ENCODE measurements at places on chromosomes 13 and 19. TPM values are rescaled to one million over a fixed set of nuclear protein-coding genes. Genes with fewer than 3 reads are reported as not detected.

The P2RY11 gene
- 18.0 TPM for total RNA-seq

The MADCAM1 gene
- total RNA-seq = 3.0 TPM

The ATP1A3 gene
- total RNA-seq = 35.8 TPM

The ERICH4 gene
- total RNA-seq = not detected

The FUT1 gene
- 12.2 TPM for total RNA-seq

The CEACAM7 gene
- total RNA-seq = not detected

DNA sequence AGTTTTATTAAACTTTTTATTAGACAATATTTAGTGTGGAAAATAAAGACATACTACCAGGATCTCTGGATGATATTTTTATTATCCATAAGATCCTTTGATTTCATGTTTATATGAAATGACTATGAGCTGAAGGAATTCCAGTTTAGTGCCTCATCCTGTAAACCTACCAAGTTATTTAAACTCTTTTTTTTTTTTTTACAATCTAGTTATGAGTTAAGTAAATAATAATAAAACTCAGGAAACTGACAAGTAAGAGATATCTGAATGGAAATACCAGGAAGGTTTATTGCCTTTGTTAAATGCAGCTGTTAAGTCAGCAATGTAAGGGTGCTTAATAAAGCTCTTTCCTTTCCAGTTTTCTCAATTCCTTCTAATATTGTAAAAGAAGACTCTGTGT, 53.9 kb downstream of the RXFP2 start:
- H3K27me3 ChIP-seq = no peaks in the 10 kb centered on the region
- no peak overlapping the region for H3K4me3 ChIP-seq
- no peaks in the 10 kb centered on the region for H3K4me1 ChIP-seq
- no peak for DNase-seq
- H3K27ac ChIP-seq = no peak overlapping the region
- no peaks in the 10 kb centered on the region for H3K36me3 ChIP-seq

- H3K27ac ChIP-seq = no peak overlapping the region
- no peaks in the 10 kb centered on the region for H3K36me3 ChIP-seq
- H3K4me1 ChIP-seq = no peaks in the 10 kb centered on the region
Observed at GRCh38 chr13:106702505-106702904, 134.6 kb upstream of the ARGLU1 start.

GRCh38 chr13:38216181-38216580, 133.5 kb upstream of the UFM1 start:
- no peak for DNase-seq
- H3K4me3 ChIP-seq = no peak overlapping the region
- H3K36me3 ChIP-seq = no peaks in the 10 kb centered on the region
- no peaks in the 10 kb centered on the region for H3K27me3 ChIP-seq
- H3K27ac ChIP-seq = no peak overlapping the region

DNA sequence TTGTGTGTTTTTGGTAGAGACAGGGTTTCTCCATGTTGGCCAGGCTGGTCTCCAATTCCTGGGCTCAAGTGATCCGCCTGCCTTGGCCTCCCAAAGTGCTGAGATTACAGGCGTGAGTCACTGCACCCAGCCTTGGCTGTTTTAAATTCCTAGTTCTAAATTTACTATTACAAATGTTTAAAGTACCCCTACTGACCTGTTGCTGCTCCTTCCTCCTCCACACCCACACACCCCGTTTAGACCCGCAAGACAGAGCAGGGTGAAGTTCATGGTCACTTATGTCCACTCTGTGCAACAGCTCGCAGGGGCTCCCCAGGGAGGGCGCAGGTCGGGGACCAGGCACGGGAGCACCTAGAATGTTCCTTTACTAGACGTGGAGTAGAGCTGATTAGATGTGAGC, 28.7 kb downstream of the TMEM161A start:
- no peaks in the 10 kb centered on the region for H3K36me3 ChIP-seq
- no peak overlapping the region for H3K27ac ChIP-seq
- H3K4me1 ChIP-seq = peaks cover 3% of the 10 kb centered on the region
- H3K27me3 ChIP-seq = no peaks in the 10 kb centered on the region
- no peak overlapping the region for H3K4me3 ChIP-seq

- H3K27ac ChIP-seq = no peak overlapping the region
- no peaks in the 10 kb centered on the region for H3K4me1 ChIP-seq
- H3K36me3 ChIP-seq = peaks cover 3% of the 10 kb centered on the region
- no peak for DNase-seq
- H3K4me3 ChIP-seq = no peak overlapping the region
- no peaks in the 10 kb centered on the region for H3K27me3 ChIP-seq
Observed at GRCh38 chr19:10797541-10798256, 38.3 kb downstream of the TMED1 start.

- DNase-seq = peak; percentile 89
- H3K4me1 ChIP-seq = peaks cover 6% of the 10 kb centered on the region
- H3K27me3 ChIP-seq = no peaks in the 10 kb centered on the region
- H3K36me3 ChIP-seq = no peaks in the 10 kb centered on the region
Observed at GRCh38 chr19:42529248-42529764, 1.0 kb upstream of the CEACAM1 start.

GRCh38 chr13:32791545-32792172, 205.4 kb downstream of the PDS5B start:
- DNase-seq = no peak
- H3K4me1 ChIP-seq = no peaks in the 10 kb centered on the region
- H3K4me3 ChIP-seq = no peak overlapping the region
- no peaks in the 10 kb centered on the region for H3K36me3 ChIP-seq
- no peak overlapping the region for H3K27ac ChIP-seq

GRCh38 chr13:49367640-49368422, 76.0 kb downstream of the CAB39L start:
- peak overlapping the region; percentile 16 for H3K4me3 ChIP-seq
- no peak for DNase-seq
- H3K4me1 ChIP-seq = no peaks in the 10 kb centered on the region

GRCh38 chr13:33524086-33524485, 238.5 kb upstream of the STARD13 start:
- H3K4me3 ChIP-seq = no peak overlapping the region
- peaks cover 2% of the 10 kb centered on the region for H3K4me1 ChIP-seq
- no peaks in the 10 kb centered on the region for H3K36me3 ChIP-seq
- no peaks in the 10 kb centered on the region for H3K27me3 ChIP-seq

DNA sequence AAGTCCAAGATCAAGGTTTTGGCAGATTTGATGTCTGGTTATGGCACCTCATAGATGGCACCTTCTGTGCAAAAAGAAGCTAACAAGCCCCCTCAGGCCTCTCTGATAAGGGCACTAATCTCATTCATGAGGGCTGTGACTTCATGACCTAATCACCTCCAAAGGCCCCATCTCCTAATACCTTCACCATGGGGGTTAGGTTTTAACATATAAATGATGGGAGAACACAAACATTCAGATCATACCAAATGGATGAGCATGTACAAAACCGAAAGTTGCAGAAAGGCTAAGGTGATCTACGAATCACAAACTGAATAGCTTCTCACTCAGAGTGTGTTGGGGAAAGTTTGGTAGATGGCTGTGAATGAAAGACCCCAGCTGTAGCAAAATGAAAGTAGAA, 217.4 kb downstream of the TBC1D4 start:
- peaks cover 3% of the 10 kb centered on the region for H3K4me1 ChIP-seq
- DNase-seq = no peak
- H3K27me3 ChIP-seq = no peaks in the 10 kb centered on the region
- H3K4me3 ChIP-seq = no peak overlapping the region
- no peaks in the 10 kb centered on the region for H3K36me3 ChIP-seq

- no peaks in the 10 kb centered on the region for H3K36me3 ChIP-seq
- H3K4me1 ChIP-seq = peaks cover 13% of the 10 kb centered on the region
- H3K4me3 ChIP-seq = no peak overlapping the region
Observed at GRCh38 chr13:100440751-100441425, 147.7 kb downstream of the GGACT start.

GRCh38 chr13:59374691-59375090, 789.0 kb downstream of the DIAPH3 start:
- no peak for DNase-seq
- H3K4me1 ChIP-seq = no peaks in the 10 kb centered on the region
- H3K27ac ChIP-seq = no peak overlapping the region
- no peaks in the 10 kb centered on the region for H3K27me3 ChIP-seq
- no peak overlapping the region for H3K4me3 ChIP-seq
- H3K36me3 ChIP-seq = no peaks in the 10 kb centered on the region

DNA sequence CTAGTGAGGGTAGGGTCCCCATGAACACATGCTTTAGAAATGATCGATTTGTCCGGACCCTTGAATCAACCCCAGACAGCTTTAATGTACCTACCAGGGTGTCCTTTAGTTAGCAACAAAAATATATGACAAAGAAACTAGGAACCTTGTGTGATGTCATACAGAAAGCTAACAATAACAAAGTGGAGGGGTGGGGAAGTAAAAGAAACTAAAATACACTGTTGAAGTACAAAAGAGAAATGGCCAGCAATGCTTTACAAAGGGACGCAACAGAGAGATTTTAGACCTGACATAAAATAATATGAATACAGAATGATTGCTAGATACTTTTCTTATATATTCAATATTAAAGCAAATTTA, 40.0 kb downstream of the DZIP1 start:
- H3K27ac ChIP-seq = no peak overlapping the region
- DNase-seq = no peak
- no peak overlapping the region for H3K4me3 ChIP-seq
- no peaks in the 10 kb centered on the region for H3K4me1 ChIP-seq
- peaks cover 12% of the 10 kb centered on the region for H3K36me3 ChIP-seq
- no peaks in the 10 kb centered on the region for H3K27me3 ChIP-seq

DNA sequence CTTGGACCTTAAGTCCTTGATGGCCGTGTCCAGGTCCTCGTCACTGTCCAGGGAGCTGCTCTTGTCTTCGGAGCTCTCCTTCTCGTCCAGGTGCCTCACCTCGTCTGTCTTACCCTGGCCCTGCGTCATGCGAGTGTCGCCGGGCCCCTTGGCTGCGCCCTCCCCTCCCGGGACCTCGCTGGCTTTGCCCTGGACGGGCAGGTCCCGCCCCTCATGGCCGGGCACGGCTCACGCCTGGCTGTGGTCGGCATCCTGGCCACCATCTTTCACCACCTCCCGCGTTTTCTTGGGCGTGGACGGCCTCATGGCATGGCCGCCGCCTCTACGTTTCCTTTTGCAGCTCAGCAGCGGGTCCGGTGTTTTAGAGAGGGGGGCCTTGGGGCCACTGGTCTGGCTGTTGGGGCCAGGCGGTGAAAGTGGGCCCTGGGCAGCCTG, 14.8 kb downstream of the RB1 start:
- no peak for DNase-seq
- no peak overlapping the region for H3K4me3 ChIP-seq
- no peaks in the 10 kb centered on the region for H3K4me1 ChIP-seq
- H3K27me3 ChIP-seq = no peaks in the 10 kb centered on the region
- no peaks in the 10 kb centered on the region for H3K36me3 ChIP-seq

DNA sequence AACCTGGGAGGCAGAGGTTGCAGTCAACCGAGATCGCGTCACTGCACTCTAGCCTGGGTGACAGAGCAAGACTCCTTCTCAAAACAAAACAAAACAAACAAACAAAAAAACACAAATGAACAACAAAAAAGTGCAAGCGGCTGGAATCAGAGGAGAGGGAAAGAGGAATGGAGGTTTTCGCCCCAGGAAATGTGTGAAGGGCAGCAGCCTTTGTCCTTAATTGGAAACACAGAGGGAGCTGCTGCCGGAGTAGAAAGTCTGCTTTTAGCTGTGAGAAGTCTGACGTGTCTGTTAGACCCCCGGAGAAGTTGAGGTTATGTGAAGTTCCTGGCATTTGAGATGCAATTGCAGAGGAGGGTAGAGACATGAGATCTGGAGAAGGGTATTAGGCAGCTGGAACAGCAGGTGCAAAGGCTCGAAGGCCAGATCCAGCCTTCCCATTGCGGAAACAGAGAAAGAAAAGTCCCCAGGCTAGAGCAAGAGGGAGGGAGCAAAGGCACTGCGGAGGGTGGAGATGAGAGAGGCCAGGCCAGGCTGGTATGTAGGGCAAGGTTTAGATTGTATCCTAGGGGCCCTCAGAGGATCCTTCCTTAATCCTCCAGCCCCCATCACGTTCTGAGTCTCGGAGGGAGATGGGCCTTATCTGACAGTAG, 473 bp downstream of the TMIGD2 start:
- H3K27me3 ChIP-seq = no peaks in the 10 kb centered on the region
- no peaks in the 10 kb centered on the region for H3K36me3 ChIP-seq
- no peak for DNase-seq
- H3K4me1 ChIP-seq = peaks cover 11% of the 10 kb centered on the region
- H3K27ac ChIP-seq = no peak overlapping the region

DNA sequence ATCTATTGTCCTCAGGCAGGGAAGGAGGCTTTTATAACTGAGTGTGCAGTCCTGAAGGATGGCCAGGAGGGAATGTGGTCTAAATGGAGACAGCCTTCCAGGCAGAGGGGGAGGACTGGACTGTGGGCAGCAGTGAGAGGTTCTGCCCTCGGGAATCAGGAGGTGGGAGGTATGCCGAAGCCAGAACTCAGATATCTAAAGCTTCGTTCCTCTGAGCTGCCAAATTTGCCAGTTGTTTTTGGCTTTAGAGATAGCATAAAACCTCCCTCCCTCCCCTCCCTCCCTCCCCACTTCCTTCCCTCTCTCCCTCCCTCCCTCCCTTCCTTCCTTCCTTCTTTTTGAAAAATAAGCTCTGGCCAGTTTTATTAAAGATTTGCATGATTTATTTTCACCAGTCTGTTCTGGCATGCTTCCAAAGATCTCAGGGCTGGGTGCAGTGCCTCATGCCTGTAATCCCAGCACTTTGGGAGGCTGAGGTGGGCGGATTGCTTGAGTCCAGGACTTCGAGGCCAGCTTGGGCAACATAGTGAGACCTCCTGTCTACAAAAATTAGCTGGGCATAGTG, 2.4 kb downstream of the MEDAG start:
- no peaks in the 10 kb centered on the region for H3K4me1 ChIP-seq
- H3K36me3 ChIP-seq = no peaks in the 10 kb centered on the region
- no peak overlapping the region for H3K27ac ChIP-seq
- peaks cover 14% of the 10 kb centered on the region for H3K27me3 ChIP-seq
- DNase-seq = no peak
- no peak overlapping the region for H3K4me3 ChIP-seq

- H3K4me3 ChIP-seq = no peak overlapping the region
- no peaks in the 10 kb centered on the region for H3K36me3 ChIP-seq
- no peaks in the 10 kb centered on the region for H3K4me1 ChIP-seq
- DNase-seq = no peak
- no peak overlapping the region for H3K27ac ChIP-seq
Observed at GRCh38 chr19:5025027-5025426, 56.1 kb downstream of the KDM4B start.

DNA sequence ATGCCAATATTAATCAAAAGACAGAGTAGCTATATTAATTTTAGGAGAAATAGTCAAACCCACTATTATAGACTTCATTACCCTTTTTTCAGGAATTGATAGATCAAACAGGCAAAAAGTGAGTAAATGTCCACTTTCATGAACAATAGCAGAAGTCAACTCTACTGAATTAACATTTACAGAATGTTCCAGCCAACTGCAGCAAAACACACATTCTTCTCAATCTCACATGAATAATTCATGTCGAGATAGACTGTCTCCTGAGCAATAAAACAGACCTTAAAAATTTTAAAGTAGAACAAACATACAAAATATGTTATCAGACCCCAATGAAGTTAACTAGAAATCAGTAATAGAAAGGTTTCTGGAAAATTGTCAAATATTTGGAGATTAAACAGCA, 118.4 kb downstream of the MYO16 start:
- H3K27me3 ChIP-seq = no peaks in the 10 kb centered on the region
- no peak overlapping the region for H3K4me3 ChIP-seq
- H3K27ac ChIP-seq = no peak overlapping the region
- H3K4me1 ChIP-seq = no peaks in the 10 kb centered on the region

Measured in H1 (cell line).